ENCODE measurements at places on chromosomes 5 and 9.
A peak's percentile ranks its signal among the peaks of the same experiment; 100 is the strongest.

- no peak for DNase-seq
Observed at GRCh38 chr5:150243590-150243989, 46.0 kb downstream of the CAMK2A start.

DNA sequence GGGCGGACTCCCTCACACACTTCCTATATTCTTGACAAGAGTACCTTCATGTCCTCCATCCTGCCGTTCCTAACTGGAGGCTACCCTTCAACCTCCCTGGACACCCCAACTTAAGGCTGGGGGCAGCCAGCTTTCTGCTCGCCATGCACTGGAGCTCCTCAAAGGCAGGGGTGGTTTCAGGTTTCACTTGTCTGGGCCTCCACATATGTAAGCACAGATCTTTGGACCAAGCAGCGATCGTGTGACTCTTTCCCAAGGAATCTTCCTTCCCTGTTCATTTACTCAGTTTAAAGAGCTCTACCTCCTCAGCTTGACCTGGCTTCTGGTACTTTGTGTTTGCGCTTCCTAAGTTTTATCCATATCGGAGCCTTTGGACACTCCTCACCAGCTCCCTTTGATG lies 34.2 kb upstream of the TRPC7 start:
- no peak for DNase-seq

- peak; percentile 23 for DNase-seq
Observed at GRCh38 chr9:6715755-6716643, 41.8 kb upstream of the KDM4C start.

GRCh38 chr5:180619563-180619915 lies 28.2 kb upstream of the SCGB3A1 start:
- no peak for DNase-seq

DNA sequence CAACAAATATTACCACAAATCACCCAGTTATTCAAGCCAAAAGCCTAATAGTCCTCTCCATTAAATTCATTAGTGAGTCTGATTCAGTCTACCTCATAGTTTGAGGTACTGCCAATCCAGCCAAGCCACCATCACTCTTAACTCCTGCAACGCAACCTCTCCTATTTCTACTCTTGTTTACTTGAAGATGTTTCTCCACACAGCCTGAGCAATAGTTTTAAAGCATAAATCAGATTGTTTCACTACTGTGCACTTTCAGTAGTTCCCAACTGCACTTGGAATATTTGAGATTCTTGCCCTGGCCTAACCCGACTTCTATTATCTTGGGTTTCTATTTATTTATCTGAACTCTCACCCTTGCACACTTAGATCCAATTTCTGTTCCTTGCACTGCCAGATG lies 85.5 kb downstream of the YIPF5 start:
- no peak for DNase-seq

GRCh38 chr5:127431977-127432585 lies 85.4 kb upstream of the PRRC1 start:
- no peak for DNase-seq

DNA sequence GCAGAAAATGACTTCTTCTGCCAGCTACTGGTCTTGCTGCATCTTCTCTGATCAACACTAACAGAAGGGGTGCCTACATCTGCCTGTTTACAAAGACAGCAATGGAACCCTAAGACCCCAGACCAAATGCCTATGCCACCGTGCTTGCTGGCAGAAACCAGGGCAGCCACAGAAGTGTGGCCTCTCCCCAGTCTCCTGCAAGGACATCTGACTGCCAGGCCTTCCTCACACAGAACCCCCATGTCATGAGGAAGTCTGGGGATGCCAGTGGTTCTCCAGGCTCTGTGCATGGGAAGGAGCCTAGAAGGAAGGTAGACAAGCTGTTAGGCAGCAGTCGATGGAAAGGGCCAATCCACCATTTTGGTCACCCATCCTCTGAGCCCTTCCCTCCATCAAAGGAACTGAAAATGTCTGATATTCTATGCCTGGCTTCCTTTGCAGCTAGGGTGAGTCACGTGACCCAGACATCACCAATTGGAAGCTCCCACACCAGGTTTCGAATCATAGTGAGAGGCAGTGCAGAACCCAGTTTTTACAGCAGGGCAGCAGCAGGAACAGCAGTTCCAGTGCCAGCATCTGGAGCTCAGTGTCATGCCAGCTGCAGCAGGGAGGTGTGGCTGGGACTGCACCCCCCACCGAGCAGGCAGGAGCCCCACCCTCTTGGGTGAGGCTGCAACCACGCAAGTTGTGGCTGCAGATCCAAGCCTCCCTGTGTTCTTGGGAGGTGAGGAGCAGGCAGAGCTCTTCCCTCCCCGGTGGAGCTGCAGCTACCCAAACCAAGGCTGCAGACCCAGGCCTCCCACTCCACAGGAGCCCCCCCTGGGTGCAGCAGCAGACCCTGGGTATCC lies 123.4 kb downstream of the OLFM1 start:
- no peak for DNase-seq

DNA sequence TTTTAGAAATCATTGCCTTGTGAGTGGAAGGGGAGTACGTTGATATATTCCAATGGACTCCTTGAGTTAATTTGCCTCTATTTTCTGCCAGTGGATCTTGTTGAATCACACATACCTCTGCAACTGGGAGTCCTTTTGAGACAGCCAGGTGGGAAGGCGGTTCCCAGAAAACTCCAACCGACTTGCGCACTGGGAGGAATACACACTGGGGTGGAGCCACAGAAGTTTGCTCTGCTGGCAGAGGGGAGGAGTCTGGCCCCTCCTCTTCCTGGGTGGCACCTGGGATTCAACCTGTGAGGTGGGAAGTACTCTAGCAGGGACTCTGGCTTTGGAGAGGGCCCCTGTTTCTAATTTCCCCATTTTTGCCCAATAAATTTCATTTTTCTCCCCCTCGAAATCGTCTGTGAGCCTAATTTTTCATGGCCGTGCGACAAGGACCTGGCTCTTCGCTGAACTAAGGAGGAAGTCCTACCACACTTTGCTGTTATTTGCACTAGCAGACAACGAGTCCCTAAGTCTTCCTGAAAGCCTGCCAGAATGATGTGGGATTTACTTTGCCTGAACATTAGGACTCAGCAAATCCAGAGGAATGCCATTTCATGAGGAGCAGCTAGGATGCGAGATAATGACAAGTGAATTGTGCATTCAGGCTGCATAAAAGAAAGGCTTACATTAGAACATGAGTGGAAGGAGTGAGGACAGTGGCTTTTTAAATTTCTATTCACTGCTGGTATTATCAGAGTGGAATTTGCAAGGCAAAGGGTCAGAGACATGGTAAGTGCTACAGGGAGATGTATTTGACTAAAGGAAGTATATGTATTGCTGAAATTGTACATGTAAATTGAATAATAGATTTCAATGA lies 67.2 kb downstream of the PRLR start:
- no peak for DNase-seq

GRCh38 chr9:90901933-90902332 lies 100.3 kb downstream of the SYK start:
- DNase-seq, result no peak

DNA sequence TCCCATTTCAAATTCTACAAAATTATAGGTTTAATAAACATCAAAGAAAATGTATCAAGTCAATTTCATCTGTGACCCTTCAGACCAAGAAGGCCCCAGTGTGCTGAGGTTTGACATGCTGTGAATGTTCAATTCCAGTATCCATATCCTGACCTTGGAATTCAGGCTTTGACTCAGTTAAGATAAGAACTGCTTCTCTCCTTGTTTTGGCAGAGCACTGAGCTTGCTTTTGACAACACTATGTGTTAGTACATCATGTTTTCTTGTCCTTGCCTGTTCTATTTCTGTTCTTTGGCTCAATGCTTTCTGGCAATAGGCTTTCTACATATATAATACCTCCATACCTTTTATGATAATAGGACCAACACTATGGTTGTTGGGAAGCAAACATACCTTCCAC lies 105.6 kb downstream of the PLCXD3 start:
- DNase-seq, result no peak

DNA sequence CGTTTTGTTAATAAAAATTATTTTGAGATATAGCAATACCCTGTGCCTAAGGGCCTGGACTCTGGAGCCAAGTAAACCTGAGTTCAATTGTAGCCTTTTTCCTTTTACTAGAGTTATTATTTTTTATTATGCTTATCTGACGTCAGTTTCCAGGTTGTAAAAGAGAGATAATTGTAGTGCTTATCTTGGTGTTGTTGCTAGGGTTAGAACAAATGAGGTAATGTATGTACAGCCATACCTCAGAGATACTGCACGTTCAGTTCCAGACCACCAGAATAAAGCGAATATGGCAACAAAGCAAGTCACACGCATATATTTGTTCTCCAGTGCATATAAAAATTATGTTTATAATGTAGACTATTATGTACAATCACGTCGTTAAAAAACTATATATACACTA lies 215.0 kb downstream of the VPS13A start:
- DNase-seq, result no peak

GRCh38 chr9:38066914-38067858 lies 1.8 kb downstream of the SHB start:
- DNase-seq, result no peak

DNA sequence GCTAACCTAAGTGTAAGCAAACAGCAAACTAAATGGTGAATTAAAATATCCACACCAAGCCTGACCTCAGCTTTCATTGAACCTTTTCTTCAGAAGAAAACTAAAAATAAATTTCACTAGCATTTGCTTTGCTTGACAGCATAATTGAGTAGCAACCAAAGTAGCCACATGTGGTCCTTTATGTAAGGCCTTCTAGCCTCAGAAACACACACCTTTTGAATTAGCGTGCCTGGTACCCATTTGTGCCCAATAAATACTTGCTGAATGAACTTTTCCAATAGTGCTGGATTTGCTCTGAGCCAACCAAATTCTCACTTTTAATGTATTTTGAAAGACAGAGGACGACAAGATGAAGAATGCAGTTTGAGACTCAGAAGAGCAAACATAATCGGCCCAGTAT lies 2.1 kb upstream of the NIPBL start:
- DNase-seq, result peak; percentile 42

- DNase-seq, result peak; percentile 15
Observed at GRCh38 chr9:13557746-13558145, 278.3 kb upstream of the MPDZ start.

DNA sequence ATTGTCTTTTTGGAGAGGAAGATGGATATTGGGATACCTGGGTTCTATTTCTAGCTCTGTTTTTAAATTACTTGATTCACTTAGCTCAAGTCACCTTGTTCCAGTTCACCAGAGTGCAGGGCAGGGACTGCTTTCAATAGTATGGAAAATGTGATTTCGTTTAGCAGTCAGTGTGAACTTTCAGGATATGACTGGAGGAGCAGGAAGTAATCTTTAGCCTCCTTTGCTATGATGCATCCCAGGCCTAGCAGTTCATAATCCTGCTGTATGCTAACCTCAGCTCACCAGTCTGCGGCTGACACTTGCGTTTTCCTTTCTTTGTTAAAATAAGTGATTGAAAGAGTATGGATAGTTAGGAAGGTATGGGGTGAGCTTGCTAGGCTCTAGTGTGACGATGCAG lies 169.7 kb downstream of the ARHGAP26 start:
- DNase-seq, result no peak

GRCh38 chr5:19208397-19208796 lies 779.6 kb downstream of the CDH18 start:
- peak; percentile 44 for DNase-seq

DNA sequence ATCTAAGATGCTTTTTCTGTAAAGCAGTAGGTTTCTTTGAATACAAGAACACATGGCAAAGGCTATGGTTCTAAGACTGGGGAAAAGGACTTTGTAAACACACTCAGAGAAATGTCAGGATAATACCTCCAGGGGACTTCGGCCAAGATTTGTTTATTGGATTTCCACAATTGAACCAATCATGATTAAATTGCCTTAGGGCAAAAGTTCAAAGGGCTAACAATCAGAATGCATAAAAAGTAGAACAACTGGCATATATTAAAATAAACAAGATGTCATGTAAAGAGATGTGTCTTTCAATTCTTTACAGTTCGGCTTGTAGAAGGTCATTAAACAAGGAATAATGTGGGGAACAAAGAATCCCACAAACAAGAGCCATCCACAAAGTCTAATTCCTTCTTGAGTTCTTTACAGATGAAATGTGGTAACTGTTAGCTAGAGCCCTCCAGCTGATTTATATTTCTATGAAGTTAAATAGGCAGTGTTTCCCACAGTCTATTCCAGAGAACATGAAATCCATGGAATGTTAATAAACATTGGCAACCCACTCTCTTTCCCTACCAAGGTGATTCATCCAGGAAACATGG lies 565.5 kb downstream of the ZNF608 start:
- no peak for DNase-seq

DNA sequence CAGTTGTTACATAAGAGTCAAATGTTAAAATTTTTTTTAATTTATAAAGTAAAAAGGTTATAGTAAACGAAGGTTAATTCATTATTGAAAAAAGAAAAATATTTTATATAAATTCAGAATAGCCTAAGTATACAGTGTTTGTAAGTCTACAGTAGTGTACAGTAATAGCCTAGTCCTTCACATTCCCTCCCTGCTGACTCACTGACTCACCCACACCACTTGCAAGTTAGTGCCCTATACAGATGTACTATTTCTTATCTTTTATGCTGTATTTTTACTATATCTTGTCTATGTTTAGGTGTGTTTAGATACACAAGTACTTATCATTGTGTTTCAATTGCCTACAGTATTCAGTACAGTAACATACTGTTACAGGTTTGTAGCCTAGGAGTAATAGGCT lies 57.6 kb downstream of the MAMDC2 start:
- DNase-seq, result no peak

- no peak for DNase-seq
Observed at GRCh38 chr5:173069671-173070070, 13.5 kb downstream of the CREBRF start.

GRCh38 chr9:23582836-23583235 lies 243.2 kb downstream of the ELAVL2 start:
- DNase-seq, result no peak

DNA sequence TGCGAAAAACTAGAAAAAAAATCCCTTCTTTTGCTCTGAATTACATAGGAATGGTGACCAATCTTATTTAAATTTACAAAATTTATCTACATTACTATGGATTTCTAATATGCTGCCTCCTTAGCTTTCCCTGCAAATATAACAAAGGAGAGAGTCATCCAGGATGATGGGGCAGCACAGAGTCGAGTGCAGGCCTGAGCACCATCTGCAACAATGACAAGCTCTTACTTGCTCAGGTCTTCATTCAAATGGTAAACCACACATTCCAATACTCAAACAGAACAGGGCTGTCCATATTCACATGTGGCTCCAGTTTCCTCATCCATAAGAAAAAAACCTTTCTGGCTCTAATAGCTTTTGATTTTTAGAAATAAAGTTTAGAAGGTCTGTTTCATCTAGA lies 33.5 kb upstream of the ZNF354B start:
- DNase-seq, result no peak

GRCh38 chr9:129323999-129324553 lies 146.0 kb upstream of the IER5L start:
- no peak for DNase-seq

DNA sequence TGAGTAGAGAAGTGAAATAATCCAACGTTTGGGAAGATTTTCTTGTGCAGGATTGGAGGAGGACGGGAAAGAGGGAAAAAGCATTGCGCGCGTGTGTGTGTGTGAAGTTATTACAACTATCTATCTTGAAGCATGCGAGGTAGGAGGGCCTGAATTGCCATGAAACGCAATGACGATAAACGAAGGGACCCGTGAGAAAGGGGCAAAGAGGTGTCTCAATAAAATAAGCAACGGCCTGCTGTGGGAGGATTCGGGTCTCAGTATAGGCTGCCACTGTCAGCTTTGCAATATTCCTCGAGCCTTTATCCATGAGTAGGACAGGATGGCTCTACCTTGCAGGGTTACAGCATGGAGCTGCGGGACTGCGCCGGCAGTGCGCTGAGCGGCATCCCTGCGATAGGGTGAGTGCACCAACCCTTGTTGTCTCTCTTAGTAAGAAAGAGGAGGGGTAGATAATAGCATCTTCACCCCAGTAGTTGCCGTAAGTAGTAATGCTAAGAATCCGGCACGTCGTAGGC lies 631 bp upstream of the RCL1 start:
- DNase-seq, result no peak

GRCh38 chr5:76820526-76820890 lies 1.7 kb downstream of the F2RL1 start:
- no peak for DNase-seq
